Activated T-helper 1 cell treated with Interleukin-2 at 50 U/mL for 16 hours (primary cell): ENCODE measurements at places on chromosomes 6 and 20.

- no peak for DNase-seq
Measured at GRCh38 chr6:154515826-154516225, 5.3 kb upstream of the CNKSR3 start.

DNA sequence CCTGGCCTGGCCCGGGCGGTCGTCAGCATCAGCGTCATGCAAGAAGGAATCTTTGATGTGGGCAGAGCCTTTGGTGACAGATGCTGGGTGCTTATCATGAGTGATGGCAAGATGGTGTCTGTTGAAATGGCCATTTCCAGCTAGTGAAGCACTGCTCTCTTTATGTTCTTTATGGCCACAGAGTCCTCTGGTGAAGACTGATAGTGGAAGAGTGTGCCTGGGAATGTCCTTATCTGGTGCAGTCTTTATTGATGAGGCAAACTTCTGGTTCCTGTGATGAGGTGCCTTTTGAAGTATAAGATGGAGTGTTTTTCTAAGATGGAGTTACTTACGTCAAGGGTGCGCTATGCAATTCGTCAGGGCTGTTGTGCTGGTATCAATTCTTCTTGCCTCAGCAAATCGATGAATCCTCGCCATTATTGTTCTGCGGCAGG, 22.6 kb upstream of the CCR6 start:
- DNase-seq, result no peak

DNA sequence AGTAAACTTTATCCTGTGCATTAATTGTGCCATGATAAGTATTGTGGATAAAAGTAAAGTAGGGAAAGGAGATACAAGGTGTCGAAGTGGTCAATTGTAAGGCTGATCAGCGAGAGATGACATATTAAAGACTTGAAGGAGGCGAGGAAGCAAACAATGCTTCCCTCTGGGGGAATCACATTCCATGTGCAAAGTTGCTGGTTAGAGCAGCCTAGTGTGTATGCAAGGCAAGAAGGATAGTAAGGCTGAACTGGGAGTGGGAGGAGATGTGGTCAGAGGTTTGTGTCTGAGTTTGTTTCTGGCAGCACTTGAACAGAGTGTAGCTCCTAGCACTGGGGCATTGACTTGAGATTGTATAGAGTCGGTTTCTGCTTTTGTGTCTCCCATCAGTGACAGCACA, 122.9 kb downstream of the SLC35F1 start:
- DNase-seq, result no peak

DNA sequence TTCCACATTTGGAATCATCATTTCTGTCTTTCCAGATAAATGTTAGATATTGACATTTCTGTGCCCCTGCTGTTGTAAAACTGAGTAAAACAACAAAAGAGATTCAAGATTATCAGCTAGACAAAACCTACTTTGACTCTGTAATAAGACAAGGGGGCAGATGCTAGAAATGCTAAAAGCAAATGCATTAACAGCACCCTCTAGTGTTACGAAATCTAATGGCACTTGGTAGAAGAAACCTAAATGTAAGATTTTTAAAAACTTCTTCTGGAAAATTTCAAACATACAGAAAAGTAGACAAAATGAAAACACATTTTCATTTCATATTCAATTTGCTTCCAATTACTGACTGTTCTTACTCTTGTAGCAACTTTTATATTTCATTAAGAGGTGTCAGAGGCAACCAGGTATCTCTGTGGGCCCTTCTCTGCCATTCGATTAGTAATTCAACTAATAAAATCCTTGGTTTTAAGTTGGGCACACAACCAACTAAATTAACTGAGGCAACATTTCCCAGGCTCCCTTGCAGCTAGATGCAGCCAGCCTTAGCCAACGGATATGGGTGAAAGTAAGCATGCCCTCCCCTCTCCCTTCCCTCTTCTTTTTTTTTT, 45.0 kb downstream of the SLC23A2 start:
- no peak for DNase-seq
